ENCODE measurements at places on chromosomes 3 and 15.

DNA sequence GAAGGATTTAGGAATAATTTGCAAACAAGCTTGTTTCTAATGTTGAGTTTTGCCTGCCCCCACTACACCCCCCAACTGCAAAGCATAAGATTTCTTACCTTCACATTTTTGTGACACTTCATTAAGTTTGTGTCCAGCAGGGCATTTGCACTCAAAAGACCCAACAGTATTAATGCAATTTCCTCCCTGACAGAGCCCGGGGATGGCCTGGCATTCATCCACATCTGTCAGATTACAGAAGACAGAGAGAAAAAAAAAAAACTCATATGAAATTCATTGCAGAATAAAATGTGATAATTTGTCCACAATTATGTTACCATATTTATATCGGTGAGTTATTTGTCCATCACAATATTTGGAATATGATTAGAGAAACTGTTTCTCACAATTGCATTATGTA lies 111.5 kb downstream of the FBN1 start:
- peaks cover 24% of the 10 kb centered on the region for H3K4me1 ChIP-seq
- no peak overlapping the region for H3K4me3 ChIP-seq
- no peak overlapping the region for H3K27ac ChIP-seq
- no peaks in the 10 kb centered on the region for H3K27me3 ChIP-seq
- no peaks in the 10 kb centered on the region for H3K36me3 ChIP-seq

DNA sequence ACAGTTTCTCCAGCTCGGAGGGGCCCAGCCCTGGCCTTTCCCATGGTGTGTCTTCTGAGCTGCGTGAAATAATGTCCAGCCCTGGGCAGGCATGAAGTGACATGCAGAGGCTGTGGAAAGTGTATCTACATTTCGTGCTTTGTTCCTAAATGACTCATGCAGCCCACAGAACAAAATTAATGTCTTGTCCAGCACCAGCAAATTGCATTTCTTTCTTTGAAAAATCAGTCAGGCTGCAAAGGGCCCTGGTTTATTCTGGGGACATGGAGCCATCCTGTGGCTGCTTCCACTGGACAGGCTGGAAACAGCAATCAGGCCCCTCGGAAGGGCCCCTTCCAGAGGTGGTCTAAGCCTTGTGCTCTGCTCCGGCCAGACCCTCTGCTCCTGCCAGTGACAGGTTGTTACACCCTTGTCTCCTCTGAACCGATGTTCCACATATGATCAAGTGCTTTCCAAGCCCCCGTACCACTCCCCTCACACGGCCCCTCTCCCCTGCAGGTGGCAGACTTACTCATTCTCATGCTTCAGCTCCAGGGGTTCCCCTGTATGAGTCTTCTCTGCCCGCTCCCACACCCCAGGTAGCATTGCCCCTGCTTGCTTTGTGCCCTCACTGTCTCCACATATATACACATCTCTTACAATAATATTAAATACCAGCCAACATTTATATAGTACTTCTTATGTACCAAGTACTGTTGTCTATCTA lies 33.7 kb downstream of the CRYGS start:
- H3K36me3 ChIP-seq = no peaks in the 10 kb centered on the region
- H3K4me3 ChIP-seq = no peak overlapping the region

DNA sequence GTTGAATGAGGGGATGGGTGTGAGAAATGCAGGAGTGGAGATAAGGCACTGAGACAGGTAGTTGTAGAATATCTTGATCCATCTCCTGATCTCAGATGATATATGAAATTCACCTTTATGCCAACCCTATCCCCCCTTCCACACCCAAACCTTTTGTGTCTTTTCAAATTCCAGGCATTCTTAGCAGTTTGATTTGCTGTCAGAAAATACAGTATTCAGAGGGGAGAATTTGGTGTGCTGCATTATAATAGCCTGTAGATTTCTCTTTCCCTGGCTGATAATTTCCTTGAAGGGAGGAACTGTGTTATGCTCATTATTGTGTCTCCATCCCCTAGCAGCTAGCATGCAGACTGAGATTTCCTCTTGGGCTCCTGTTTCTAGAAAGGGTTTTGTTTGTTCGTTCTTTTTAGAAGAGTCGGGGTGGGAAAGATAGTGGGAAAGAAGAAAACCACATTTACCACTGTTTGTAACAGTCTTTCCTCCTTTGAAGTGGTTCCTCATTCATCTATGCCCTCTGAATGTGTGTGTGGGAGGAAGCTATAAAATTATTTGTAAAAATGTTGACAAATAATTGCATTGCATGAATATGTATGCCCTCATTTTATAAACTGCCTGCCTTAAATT lies 373.4 kb downstream of the DIPK2A start:
- H3K4me3 ChIP-seq = no peak overlapping the region
- H3K27ac ChIP-seq = no peak overlapping the region
- no peaks in the 10 kb centered on the region for H3K36me3 ChIP-seq

- H3K27ac ChIP-seq = no peak overlapping the region
- peaks cover 47% of the 10 kb centered on the region for H3K4me1 ChIP-seq
- no peaks in the 10 kb centered on the region for H3K36me3 ChIP-seq
- DNase-seq = no peak
- no peak overlapping the region for H3K4me3 ChIP-seq
These were observed 150.7 kb downstream of the AKAP13 start for GRCh38 chr15:85531083-85531482.

DNA sequence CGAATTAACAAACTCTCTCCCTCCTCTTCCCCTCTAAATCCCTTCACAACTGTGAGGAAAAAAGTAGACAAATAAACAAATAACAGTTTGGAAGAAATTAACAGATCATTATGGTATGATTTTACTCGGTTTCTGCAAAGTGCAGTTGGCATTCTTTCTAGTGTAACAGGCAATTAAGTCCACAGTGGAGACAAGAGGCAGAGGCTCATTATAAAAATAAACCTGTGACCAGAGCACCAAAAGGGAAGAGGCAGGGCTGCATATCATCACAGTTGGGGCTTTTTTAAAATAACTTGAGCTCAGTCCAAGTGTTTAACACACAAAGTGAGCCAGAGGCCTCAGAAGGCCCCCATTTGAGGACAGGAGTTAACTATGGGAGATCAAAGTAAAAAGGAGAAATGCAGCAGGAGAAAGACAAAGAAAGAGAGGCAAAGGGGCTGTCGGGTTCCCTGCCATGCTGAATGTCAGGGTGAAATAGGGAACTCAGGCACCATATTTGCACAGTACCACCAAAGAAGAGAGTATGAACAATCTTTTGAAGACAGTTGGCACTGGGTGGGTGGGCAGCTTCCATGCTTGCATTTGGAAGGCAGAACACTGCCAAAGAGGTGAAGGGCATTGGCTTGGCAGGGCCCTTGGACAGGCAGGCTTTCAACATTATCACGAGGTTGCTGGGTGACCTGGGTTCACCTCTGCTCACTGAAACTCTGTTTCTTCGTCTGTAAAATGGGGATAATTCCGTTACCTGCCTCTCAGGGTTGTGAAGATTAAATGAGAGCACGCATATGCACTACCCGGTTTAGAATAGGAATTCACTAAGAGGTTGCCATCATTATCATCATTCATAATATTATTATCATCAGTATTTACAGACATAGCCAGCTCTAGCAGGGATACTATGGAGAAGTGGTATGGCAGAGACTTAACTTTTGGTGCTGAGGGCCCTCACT lies 134.5 kb downstream of the MEX3B start:
- H3K27me3 ChIP-seq = no peaks in the 10 kb centered on the region
- no peak overlapping the region for H3K4me3 ChIP-seq
- no peaks in the 10 kb centered on the region for H3K36me3 ChIP-seq

Measured in thyroid gland (tissue), 4 donors.